Right kidney (tissue), 9 donors: ENCODE measurements at places on chromosomes 12 and 14.

- no peak for DNase-seq
Observed at GRCh38 chr12:129325566-129325965, 472.3 kb downstream of the GLT1D1 start.

DNA sequence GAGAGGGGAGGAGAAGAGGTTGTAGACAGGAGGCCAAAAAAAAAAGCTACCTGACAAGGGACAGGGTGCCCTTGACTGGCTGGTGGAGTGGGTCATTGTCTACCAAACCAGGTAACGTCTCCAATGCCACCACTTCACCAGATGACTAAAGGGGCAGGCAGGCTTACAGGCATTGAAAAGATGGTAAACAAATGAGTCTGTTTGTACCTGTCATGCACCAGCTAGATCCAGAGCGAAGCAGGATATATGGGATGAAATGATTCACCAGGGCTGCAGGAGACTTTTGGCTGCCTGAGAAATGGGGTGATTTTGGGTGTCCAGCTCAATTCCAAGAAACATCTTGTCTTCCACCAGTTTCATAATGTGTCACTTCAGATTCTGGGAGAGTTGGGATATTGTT is 4.0 kb downstream of the C12orf54 start:
- DNase-seq = no peak

DNA sequence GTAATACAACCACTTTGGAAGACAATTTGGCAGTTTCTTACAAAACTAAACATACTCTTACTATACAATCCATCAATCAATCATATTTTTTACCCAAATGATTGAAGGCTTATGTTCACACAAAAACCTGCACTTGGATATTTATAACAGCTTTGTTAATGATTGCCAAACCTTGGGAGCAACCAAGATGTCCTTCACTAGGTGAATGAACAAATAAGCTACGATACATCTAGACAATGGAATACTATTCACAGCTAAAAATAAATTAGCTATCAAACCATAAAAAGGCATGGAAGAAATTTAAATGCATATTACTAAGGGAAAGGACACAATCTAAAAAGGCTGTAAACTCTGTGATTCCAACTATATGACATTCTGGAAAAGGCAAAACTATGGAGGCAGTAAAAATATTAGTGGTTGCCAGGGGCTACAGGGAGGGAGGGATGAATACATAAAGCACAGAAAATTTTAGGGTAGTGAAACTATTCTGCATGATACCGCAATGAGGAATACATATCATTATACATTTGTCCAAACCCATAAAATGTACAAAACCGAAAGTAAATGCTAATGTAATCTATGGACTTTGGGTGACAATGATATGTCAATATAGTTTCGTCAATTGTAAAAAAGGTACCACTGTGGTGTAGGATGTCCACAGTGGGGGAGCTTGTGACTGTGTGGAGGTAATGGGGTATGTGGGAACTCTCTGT is 70.5 kb downstream of the GPR65 start:
- DNase-seq = no peak

- no peak for DNase-seq
Observed at GRCh38 chr14:28344381-28344780, 422.2 kb upstream of the FOXG1 start.

DNA sequence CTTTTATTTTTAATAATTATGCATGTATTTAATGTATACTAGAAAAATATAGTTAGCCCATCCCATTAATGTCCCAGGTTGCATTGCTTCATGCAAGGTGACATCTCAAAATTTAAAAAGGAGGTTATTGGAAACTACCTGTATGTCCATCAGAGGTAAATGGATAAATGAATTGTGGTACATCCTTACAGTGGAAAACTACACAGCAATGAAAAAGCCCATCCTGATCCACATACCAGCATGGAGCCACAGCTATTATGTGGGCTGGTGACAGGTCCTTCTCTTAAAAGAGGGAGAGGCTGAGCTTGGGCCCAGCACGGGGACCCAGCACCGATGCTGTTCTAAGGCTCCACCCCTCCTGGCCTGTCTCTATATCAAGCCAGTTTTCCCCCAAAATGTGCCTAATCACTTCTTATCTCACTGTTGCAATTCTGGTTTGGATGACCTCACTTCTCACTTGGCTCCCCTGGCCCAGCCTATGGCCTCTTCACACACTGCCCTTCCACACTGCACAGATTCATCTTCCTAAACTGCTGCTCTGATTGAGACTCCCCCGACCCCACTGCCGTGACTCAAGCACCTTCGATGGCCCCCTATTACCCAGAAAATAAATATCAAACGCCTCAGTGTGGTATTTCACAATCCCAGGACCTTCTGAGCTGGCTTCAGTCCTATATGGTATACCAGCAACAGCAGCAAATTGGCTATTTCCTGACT is 97.1 kb upstream of the NCOR2 start:
- DNase-seq = no peak

GRCh38 chr12:9334964-9335363 is 126.8 kb upstream of the PZP start:
- no peak for DNase-seq

DNA sequence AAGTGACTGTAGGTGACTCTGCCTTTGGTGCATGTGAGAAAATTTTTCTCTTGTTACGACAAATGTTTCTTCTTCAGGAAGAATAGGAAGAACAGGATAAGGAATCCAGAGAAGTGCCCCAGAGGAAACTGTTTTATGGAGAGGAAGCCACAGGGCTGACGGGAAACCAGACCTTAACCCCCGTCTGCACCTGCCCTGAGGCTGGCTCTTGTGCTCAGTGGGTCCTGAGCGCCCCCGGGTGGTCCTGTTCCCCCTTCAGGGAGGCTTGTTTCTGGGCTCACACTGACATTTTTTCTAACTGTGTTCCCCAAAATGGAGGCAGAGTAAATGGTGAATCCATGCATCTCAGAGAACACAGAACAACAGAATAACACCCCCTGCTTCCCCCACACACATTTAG is 691.8 kb downstream of the TMEM121 start:
- no peak for DNase-seq

DNA sequence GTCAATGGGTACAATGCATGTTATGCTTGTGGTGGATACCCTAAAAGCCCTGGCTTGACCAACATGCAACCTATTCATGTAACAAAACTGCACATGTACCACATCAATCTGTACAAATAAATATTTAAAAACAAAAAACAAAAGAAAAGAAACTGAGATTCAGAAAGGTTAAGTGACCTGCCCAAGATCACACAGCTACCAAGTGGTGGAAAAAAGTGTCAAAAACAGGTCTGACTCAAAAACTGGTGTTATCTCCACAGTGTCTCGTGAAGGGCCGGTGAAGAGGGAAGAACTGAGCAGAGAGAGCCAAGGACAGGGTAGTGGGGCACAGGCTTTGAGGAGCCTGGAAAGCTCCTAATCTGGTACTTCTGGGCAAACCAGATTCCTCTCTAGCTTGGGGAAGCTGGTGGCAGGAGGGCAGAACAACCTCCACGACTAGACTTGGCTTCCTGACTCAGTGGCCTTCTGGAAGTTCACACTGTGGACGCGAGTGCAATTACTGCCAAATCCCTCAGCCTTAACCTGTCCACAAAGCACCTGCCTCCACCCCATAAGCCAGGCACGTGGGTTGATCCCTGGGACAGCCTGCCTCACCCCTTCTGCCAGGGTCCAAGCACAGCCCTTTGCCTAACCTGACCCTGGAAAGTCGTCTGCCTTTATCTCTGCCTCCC is 15.6 kb downstream of the ZBTB39 start:
- DNase-seq = no peak

GRCh38 chr12:12719496-12719895 is 2.3 kb downstream of the CDKN1B start:
- no peak for DNase-seq

DNA sequence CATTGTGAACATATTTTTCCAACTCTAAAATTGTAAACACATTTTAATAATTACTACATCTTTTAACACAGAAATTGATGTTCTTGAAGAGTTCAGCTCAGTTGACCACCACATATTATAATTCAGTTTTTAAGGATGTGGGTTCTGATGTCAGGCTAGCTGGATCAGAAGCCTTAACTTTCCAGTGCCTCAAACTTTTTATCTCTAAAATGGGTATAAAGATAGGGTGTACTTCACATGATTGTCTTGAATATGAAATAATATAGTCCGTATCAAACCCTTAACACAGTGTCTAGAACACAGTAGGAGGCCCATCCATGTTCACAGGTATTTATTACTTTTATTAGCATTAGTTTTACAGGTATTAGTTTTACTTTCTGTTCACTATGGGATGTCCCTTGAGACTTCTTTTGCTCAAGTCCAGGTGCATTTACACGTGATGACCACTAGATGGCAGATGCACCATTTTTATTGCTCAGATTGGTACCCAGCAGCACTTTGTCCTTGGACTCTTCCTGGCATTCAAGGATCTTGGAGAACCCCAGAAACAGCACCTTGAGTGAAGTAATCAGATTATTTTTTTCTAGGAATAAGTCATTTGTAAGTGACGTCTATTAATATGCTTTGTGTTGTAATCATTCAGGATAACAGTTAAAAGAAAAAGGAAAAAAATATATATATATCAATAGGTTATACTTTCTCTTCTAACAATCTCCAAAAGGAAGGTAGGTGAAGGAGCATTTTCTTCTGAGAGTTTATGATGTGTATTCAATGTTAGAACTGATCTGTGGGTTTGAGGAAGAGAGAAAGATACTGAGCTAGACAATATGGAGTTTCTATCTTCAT is 580.2 kb downstream of the ETNK1 start:
- peak; percentile 11 for DNase-seq

DNA sequence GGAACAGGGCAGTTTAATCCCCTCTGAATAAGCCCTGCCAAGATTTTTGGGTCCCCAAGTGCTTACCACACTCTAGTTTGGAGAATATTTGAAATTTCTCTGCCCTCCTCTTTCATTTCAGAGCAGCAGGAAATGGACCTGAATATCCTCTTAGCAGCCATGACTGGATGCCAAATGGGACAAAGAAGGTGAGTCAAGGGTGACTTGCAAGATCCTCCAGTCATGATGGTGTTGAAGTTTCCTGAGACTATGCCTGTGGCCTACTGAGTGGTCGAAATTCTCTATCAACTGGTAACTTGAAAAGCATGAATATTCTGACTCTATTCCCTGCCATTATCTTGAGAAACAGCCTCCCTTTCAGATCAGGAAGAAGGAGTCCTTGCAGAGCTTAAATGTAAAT is 1674.7 kb upstream of the SEL1L start:
- no peak for DNase-seq

DNA sequence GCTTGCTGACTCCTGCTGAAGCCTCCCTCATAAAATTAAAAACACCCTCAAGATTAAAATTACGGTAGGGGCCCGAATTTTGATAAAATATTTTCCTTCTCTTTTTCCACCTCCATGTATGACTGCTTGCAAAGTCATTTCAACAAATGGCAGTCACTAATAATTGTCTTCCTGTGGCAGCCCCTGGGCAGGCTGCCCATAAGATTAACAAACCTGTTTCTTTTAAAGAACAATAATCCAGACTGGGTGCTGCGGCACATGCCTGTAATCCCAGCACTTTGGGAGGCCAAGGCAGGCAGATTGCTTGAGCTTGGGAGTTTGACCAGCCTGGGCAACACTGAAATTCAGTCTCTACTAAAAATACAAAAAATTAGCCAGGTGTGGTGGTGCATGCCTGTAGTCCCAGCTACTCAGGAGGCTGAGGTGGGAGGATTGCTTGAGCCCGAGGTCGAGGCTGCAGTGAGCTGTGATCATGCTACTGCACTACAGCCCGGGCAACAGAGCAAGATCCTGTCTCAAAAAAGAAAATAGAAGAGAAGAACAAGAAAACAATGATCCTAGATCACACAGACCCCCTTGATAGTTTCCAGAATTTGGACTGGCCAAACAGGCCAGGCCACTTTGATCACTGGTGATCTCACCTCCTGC is 8.7 kb downstream of the SAV1 start:
- DNase-seq = no peak

- DNase-seq = no peak
Observed at GRCh38 chr12:54579258-54579657, 9.2 kb downstream of the PPP1R1A start.

- DNase-seq = no peak
Observed at GRCh38 chr12:110344657-110345056, 58.9 kb downstream of the ANAPC7 start.

DNA sequence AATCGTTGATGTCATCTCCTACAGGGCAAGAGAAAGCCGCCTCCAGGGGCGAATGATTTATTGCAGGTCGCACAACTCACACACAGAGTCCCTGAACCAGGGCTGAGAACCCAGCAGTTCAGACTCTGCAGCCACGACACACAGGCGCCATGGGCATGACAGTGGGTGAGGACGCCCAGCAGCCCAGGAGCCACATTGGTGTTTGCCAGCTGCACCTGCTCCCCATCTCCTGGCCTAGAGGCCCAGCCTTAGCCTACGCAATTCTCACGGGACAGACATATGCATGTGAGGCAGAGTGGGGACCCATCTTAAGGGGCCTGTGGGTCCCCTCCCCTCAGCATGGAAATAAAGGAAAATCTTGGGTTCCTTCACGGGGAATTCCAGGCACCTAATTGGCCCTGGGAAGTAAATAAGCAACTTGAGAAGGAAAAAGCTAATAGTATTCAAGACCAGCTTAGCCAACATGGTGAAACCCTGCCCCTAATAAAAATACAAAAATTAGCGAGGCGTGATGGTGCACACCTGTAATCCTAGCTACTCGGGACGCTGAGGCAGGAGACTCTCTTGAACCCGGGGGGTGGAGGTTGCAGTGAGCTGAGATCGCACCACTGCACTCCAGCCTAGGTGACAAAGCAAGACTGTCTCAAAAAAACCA is 69.3 kb downstream of the RIMBP2 start:
- peak; percentile 62 for DNase-seq

- no peak for DNase-seq
Observed at GRCh38 chr12:24977711-24978110, 28.8 kb upstream of the BCAT1 start.

DNA sequence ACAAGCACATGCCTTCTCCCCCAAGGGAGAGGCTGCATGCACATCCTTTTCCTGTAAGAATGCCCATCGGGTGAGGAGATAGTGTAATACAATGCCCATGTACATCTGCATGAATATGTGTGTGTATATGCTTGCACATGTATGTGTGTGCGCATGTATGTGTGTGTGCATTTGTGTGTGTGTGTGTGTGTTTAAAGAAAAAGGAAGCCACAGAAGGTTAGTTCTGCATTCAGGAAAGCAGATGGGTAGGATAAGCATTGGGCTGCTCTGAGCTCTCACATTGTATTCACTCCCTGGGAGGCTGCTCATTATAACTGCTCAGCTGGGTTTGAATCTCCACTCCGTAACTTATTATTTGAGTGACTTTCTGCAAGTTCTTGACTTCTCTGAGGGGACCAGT is 74.3 kb downstream of the GALNT8 start:
- DNase-seq = no peak

DNA sequence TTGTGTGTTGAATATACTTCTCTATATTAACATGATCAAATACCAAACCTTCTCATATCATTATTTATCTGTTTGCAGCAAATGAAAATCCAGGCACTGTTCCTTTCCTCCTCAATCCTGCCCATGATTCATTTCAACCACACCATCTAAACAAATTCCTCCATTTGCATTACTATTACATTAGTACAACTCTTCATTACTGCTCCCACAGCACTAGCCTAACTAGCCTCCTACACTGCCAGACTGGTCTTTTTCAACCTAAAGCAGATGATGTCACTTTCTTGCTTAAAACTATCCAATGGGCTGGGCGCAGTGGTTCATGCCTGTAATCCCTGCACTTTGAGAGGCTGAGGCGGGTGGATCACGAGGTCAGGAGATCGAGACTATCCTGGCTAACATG is 117.3 kb upstream of the MYF6 start:
- no peak for DNase-seq

- DNase-seq = no peak
Observed at GRCh38 chr12:58795825-58796224, 124.5 kb downstream of the LRIG3 start.

GRCh38 chr12:54998958-54999510 is 14.5 kb upstream of the TESPA1 start:
- no peak for DNase-seq
